ENCODE measurements at places on chromosomes 1 and 21.

DNA sequence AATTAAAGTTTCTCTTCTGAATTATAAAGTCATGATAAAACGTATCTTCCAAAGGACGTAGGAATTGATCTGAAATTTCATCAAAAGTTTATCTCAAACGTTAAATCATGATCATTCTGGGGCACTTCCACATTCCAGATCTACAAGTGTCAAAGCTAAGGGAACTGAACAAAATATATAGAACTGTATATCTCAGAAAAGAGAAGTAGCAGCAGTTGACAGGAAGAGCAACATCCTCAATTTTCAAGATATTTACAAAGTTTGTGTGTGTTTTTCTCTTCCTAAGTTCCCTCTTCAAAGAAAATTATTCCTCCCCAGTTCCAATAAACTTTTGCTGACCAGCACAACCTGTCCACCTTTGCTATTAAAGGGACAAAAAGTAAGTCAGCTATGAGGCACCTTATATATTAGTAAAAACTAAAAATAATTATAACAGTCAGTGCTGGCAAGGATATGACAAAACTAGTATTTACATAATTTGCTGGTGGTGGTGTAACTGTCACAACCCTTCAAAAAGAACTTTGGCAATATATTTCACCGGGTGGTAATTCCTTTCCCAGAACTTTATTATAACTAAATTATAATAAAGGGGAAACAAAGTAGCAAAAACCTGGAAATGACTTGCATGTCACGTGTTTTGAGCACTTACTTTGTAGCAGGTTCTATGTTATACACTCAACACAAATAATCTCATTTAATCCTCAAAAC, 38.5 kb upstream of the EYA3 start:
- no peak for DNase-seq

DNA sequence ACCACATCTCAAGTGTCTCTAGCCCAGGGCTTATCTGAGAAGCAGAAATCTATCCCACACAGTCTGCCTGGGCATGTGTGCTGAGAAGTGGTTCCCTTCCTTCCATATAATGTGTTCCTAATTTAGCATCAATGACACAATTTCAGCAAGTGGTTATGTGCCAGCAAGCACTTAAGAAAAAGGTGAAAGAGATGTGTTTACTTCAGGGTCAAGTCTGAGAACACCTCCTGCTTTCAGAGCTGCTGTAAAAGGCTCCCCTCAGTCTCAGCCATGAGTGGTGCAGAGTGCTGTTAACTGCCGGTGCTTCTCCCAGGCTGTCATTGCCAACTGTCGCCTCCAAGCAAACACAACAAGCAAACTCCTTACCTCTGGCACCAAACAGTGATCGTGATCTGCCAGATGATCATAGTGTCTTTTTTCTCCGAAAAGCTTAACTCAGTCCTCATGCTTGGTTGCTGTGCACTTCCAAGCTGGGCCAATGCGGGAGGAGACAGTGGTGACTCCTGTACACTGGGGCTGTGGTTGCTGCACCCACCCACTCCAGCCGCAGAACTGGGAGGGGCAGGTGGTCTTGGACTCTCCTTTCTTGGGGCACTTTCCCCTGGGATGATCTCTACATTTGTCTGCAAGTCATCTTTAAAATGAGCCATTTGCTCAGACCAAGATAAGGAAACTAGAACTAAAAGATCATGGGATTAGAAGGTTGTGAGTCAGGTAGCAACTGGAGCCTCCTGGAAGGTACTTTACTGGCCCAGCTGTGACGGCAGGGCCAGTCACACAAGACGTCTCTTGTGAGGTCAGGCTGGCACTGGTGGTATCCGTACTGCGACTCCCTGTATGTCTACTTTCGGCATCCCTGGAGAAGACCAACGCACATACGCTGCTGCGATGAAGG, 32.4 kb downstream of the ATP1A1 start:
- DNase-seq: no peak

DNA sequence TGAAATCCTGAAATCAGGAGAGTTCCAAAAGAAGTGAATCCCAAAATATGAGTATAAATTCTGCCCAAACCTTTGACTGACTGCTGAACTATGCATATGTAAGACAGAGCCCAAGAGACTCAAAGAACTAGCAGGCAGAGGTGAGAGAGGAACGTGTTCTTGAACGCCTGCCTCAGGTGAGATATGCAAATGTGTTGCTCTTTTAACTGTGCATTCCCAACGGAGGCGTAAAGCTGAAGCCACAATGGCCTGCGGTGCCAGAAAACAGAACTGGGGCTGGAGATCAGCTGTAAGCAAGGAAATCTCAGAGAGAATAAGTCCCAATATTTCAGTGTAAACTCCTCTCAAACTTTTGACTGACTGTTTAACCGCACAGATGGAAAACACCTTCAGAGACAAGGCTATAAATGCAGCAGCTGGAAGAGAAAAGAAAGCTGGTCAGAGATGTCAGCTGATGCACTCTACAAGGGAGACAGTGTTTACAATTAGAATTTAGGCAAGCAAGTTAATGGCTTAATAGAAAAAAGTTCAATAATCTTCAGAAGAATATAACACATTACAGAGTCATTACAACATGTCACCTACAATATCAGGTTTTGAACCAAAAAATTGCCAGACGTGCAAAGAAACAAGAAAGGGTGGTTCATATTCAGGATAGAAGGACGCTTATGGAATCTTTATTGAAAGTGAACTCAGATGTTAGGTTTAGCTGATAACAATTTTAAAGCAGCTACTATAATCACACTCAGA, 43.0 kb upstream of the TRIM67 start:
- no peak for DNase-seq

GRCh38 chr21:39064325-39065012, 118.8 kb downstream of the PSMG1 start:
- no peak for DNase-seq

GRCh38 chr1:52601519-52601918, 652 bp upstream of the GPX7 start:
- no peak for DNase-seq

GRCh38 chr1:37265156-37265555, 209.2 kb upstream of the ZC3H12A start:
- no peak for DNase-seq

GRCh38 chr1:83773059-83773458, 225.9 kb downstream of the TTLL7 start:
- no peak for DNase-seq

DNA sequence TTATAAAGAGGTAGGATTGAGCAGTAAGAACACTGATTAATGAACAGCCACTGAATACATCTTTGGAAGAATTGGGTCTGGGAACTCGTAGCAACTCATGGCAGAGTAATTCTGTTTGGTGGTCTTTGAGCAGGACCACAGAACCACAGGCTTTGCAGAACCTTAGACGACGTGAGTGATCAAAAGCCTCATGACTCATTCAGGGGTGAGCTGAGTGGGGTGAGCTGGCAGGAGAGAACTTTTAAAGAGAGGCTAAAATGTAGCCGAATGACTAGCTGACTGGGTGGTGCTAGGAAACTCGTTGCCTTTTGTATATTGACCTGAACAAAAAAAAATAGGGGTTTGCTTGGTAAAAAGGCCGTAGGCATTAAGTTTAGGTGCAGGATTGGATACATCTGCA, 313.8 kb downstream of the TGFB2 start:
- no peak for DNase-seq

DNA sequence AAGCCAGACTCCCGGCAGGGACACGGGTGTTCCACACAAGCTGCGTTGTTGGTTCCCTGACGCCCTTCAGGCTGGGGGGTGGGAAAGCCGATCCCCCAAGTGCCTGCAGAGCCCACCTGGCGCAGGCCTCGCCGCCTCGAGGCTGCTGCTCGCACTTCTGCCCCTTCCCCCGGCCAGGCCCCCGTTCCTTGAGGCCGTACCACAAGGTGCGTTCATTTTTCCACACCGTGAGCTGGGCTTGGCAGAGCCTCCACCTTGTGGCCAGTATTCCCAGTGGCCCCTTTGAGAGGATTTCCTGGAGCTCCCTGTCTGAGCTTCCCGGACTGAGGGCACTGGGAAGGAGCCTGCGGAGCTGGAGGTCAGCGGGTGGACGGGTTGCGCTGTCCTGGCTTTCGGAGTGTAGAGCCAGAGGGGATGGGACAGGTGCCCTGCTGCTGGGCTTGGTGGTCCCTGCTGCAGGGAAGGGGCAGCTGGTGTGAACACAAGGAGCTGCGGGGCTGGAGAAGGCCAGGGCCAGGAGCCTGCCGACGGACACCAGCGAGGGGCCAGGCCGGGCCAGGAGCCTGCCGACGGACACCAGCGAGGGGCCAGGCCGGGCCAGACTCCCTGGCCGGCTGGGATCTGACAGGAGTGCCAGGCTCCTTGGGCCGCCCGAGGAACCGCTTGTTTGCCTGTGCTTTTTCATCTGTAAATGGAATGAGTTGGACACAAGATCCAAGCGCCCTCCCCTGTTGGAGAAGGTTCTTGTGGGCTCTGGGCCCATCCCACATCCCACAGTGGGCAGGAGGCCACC, 18.4 kb downstream of the PDXK start:
- DNase-seq: no peak

GRCh38 chr1:94319319-94320102, 82.1 kb upstream of the ARHGAP29 start:
- DNase-seq: no peak

GRCh38 chr1:110717179-110717578, 42.4 kb upstream of the KCNA3 start:
- no peak for DNase-seq

GRCh38 chr1:178497903-178498478, 1.2 kb upstream of the CLEC20A start:
- no peak for DNase-seq

- no peak for DNase-seq
Measured at GRCh38 chr1:228914700-228915099, 179.4 kb downstream of the RHOU start.

GRCh38 chr1:229169399-229169798, 101.5 kb upstream of the RAB4A start:
- no peak for DNase-seq

- DNase-seq: no peak
Measured at GRCh38 chr1:196373798-196374197, 234.4 kb downstream of the KCNT2 start.

DNA sequence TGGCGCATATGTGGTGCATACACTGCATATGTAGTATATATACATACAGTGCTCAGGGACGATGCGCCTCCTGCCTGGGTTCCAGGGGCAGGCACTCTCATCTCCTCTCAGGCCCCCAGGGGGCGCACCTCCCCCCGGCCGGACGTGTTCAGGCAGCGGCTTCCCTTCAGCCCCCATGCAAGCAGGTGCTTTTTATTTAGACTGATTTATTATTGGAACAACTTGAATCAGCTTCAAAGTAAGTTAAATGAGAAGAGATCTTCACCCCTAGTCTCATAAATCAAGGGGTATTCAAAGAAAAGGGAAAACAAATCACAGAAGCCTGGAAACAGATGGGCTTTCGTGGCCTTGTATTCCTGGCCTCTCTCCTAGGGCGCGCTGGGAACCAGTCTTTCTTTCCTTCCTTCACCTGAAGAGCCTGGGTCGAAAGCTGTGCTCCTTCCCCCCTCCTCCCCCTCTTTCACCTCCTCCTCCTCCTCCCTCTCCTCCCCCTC, 64.6 kb downstream of the UBIAD1 start:
- DNase-seq: peak; percentile 77

GRCh38 chr1:247475793-247476192, 17.9 kb upstream of the OR2B11 start:
- DNase-seq: no peak

- no peak for DNase-seq
Measured at GRCh38 chr1:17633654-17634053, 94.2 kb downstream of the ARHGEF10L start.

DNA sequence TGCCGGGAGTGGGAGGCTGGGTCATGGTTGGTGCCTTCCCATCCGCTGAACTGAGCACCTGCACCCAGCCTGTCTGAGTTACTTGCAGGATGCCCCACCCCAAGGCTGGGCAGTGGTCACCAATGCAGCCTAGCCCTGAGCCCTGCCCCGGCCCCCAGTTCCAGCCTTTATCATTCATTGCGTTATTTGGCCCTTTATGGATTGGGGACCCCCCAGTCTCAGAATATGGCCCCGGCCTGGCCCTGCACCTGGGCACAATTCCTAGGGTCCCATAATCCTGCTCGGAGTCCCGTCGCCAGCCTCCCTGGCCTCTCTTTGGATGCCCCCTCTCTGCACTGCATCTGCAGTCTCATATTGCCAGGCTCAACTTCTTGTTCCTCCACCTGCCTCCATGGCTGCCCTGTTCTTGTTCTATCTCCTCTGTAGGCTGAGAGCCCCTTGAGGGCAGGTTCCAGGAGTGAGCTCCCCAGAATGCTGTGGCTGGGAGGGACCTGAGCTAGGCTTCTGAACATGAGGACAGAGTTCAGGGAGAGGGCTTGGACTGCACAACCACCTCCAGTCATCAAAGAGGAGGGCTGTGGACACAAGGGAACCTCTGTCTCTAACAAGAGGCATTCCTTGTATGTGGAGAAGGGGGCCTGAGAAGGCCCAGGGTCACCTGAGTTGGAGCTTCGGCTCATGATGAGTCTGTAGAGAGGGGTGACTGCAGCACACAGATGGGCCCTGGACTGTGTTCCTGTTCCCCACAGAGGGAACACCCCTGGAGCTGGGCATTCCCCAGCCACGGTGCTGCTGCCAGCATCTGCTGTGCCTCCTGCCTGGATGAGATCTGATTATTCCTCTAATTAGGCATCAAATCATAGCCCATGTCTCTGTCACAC, 1.1 kb upstream of the KNCN start:
- no peak for DNase-seq

- no peak for DNase-seq
Measured at GRCh38 chr1:213371525-213371846, 320.4 kb downstream of the RPS6KC1 start.

GRCh38 chr1:95534985-95535384, 301.0 kb downstream of the RWDD3 start:
- no peak for DNase-seq

DNA sequence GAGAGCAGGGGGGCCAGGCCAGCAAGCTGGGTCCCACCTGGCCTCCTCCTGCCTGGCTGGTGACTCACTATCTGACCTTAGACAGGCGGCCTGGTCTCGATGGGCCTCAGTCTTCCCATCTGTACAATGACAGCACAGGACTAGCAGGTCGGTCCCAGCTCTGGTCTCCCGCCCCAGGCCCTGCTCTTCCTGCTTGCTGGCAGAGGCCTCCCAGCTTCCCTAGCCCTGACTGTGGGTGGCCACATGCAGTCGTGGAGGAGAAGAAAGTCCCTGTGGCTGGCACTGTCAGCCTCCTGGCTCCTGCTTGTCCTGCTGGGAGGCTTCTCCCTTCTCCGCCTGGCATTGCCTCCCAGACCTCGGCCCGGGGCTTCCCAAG, 817 bp downstream of the EXTL1 start:
- DNase-seq: no peak

DNA sequence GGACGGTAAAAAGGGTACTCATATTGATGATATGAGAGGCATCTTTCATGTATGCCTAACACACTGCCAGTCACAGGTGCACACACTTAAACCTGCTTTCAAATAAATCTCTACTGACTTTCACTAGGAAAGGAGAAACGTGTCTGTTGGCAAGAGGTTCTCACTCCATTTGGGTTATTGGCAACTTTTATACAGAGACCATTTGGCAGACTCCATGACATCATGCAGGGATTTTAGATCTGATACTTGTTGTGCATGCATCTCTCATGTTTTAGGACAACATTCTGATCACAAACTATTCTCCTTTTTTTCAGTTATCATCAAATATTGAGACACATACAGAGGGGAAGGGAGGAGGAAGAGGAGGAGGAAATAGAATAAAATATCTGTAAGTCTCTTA, 31.5 kb downstream of the RGS7 start:
- DNase-seq: no peak

GRCh38 chr21:43191971-43192370, 23.2 kb downstream of the CRYAA start:
- no peak for DNase-seq
